ENCODE measurements at places on chromosomes 16 and 17.

DNA sequence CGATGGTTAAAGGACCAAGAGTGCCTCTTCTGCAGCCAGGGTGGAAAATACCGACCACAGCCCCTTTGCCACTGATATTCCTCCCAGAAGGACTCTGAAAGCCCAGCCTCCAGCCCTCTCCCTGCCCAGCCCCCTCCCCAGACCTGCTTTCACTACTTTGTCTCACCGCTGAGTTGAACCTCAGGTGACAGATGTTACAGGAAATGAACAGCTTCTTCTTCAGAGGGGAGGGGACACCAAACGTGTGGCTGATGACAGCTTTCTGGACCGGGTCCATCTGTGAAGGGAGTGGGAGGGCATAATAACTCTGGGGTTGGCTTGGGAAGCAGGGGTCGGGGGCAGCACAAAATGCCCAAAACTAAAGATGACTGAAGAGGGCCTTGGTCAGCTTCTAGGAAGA, 14.2 kb downstream of the NKIRAS2 start:
- DNase-seq = no peak

DNA sequence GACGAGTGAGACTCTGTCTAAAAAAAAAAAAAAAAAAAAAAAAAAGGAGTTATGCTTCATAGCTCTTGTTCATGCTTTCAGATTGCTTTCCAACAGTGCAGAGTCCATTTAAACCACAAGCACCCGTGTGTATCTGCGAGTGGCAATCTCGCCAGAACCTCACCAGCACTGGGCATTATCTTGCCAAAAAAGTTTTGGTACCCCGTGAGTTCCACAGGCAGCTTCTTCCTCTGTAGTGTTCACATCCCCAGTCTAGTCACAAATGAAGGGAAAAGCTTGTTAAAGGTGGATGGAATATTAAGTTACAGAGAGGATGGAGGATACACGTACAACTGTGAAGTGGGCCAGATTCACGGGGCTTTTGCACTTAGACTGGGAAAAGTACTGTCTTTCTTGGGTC, 33.5 kb downstream of the WSB1 start:
- DNase-seq = no peak

GRCh38 chr17:45424769-45425124, 7.9 kb downstream of the ARHGAP27 start:
- no peak for DNase-seq

GRCh38 chr17:39485555-39485954, 24.3 kb downstream of the CDK12 start:
- DNase-seq = no peak

DNA sequence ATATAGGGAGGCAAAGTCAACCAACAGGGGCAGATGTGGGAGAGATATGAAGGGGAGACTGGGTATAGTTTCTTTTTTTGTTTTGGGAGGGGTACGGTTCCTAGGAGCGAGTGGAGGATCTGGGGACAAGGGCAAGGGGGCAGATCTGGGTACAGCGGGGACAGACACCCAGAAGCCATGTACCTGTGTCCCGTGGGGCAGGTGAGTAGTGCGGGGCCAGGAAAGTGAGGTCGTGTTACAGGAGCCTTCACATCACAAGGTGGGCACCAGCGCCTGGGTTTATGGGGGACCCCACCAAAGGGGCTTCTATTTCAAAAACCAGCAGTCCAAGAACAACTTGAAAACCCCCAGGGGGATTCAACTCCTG, 11.5 kb downstream of the LITAF start:
- DNase-seq = no peak

DNA sequence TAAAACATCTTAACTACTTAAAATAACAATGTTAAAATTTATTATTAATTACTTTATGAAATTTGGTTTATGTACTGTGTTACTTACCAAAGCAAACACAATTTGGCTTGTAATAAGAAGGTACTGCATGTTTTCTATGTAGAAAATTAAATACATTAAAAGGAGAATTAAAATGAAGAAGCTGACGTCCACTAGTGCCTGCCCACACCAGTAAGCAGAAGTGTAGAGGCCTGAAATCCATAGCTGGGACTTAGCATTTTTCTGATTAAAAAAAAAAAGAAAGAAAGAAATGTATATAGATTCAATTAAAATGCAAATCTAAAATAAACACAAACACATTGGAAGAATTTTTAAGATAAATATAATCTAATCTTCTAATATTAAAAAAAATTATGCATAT, 35.8 kb upstream of the ABCA9 start:
- DNase-seq = no peak

GRCh38 chr16:53456625-53457024, 22.4 kb downstream of the RBL2 start:
- no peak for DNase-seq

- DNase-seq = no peak
Measured at GRCh38 chr17:79005063-79005861, 4.3 kb downstream of the CANT1 start.

- DNase-seq = no peak
Measured at GRCh38 chr17:37092071-37092470, 143.3 kb downstream of the AATF start.

- no peak for DNase-seq
Measured at GRCh38 chr16:30738984-30739951, 9.0 kb upstream of the PHKG2 start.

All from activated T-cell treated with anti-CD3 and anti-CD28 coated beads for 1 hour (primary cell).